Skeletal muscle tissue (tissue), 5 donors: ENCODE measurements at places on chromosomes 13 and 19. TPM values are rescaled to one million over a fixed set of nuclear protein-coding genes. Genes with fewer than 3 reads are reported as not detected.

The IZUMO4 gene
- total RNA-seq = 2.1 TPM

The RETN gene
- 3.7 TPM for total RNA-seq

The MYO9B gene
- total RNA-seq = 12.5 TPM

The PNMA8C gene
- 0.52 TPM for total RNA-seq

The TRPC4 gene
- total RNA-seq = 1.6 TPM

The ZNF526 gene
- 7.8 TPM for total RNA-seq

The NDUFS7 gene
- 43.3 TPM for total RNA-seq

The MIR17HG gene
- 16.7 TPM for total RNA-seq

The KLK8 gene
- total RNA-seq = not detected

The LILRB2 gene
- 0.52 TPM for total RNA-seq

The LILRB4 gene
- 0.52 TPM for total RNA-seq
